ENCODE measurements at places on chromosomes 16 and 17. TPM values are rescaled to one million over a fixed set of nuclear protein-coding genes. Genes with fewer than 3 reads are reported as not detected.
A peak's percentile ranks its signal among the peaks of the same experiment; 100 is the strongest.

The MYADML2 gene
- total RNA-seq, result not detected

The MYH13 gene
- not detected for total RNA-seq

GRCh38 chr16:2511128-2511800 lies 2.5 kb upstream of the ATP6V0C start:
- H3K4me1 ChIP-seq, result peaks cover 32% of the 10 kb centered on the region
- peak overlapping the region; percentile 81 for H3K27ac ChIP-seq
- peak; percentile 59 for DNase-seq
- H3K36me3 ChIP-seq, result no peaks in the 10 kb centered on the region
- no peak overlapping the region for H3K4me3 ChIP-seq

GRCh38 chr16:72972878-72973571 lies 74.9 kb downstream of the ZFHX3 start:
- H3K27me3 ChIP-seq, result no peaks in the 10 kb centered on the region
- H3K27ac ChIP-seq, result no peak overlapping the region
- DNase-seq, result no peak
- no peaks in the 10 kb centered on the region for H3K4me1 ChIP-seq
- no peak overlapping the region for H3K4me3 ChIP-seq

The COX6A2 gene
- not detected for total RNA-seq
